ENCODE measurements at places on chromosomes 6 and 20. TPM values are rescaled to one million over a fixed set of nuclear protein-coding genes. Genes with fewer than 3 reads are reported as not detected.

The QKI gene
- total RNA-seq = 97.0 TPM

The TENT5A gene
- total RNA-seq = 13.6 TPM

The SUPT3H gene
- 4.8 TPM for total RNA-seq

The ANKRD66 gene
- total RNA-seq = not detected

The HLA-F gene
- 12.1 TPM for total RNA-seq

The NMBR gene
- not detected for total RNA-seq

The FKBP1C gene
- total RNA-seq = 0.08 TPM

The XKR7 gene
- under 0.01 TPM for total RNA-seq

The SLC16A10 gene
- 16.7 TPM for total RNA-seq

The TREML2 gene
- total RNA-seq = 0.42 TPM

The GSTA1 gene
- total RNA-seq = 59.4 TPM

The KIFC1 gene
- 0.08 TPM for total RNA-seq

The TFAP2D gene
- total RNA-seq = not detected

The ZNF341 gene
- total RNA-seq = 0.84 TPM

The MYBL2 gene
- 30.9 TPM for total RNA-seq

The KCNK16 gene
- total RNA-seq = not detected

The TAAR8 gene
- not detected for total RNA-seq

The HCK gene
- 12.8 TPM for total RNA-seq

The CLPSL1 gene
- total RNA-seq = not detected

The TTLL9 gene
- not detected for total RNA-seq

The NRSN1 gene
- not detected for total RNA-seq

The FAM83C gene
- total RNA-seq = 0.05 TPM

The CCNC gene
- 80.7 TPM for total RNA-seq

The ENPP5 gene
- 0.59 TPM for total RNA-seq

The EPHA7 gene
- under 0.01 TPM for total RNA-seq

The ZNF512B gene
- total RNA-seq = 11.8 TPM

The BTN1A1 gene
- total RNA-seq = not detected

The MEP1A gene
- total RNA-seq = 1.8 TPM

The DEFB132 gene
- not detected for total RNA-seq

The RBM24 gene
- total RNA-seq = 0.28 TPM

The VGLL2 gene
- not detected for total RNA-seq

The SNAI1 gene
- total RNA-seq = 0.75 TPM

The FRK gene
- total RNA-seq = 26.8 TPM

The TOX2 gene
- 1.0 TPM for total RNA-seq

The SMLR1 gene
- 38.4 TPM for total RNA-seq

The HS3ST5 gene
- not detected for total RNA-seq

The TMEM244 gene
- total RNA-seq = not detected

The NHLRC1 gene
- total RNA-seq = 2.1 TPM

The SNAP91 gene
- total RNA-seq = not detected

Measured in liver (tissue), 10 donors.